ENCODE measurements at places on chromosomes 2 and 18.

DNA sequence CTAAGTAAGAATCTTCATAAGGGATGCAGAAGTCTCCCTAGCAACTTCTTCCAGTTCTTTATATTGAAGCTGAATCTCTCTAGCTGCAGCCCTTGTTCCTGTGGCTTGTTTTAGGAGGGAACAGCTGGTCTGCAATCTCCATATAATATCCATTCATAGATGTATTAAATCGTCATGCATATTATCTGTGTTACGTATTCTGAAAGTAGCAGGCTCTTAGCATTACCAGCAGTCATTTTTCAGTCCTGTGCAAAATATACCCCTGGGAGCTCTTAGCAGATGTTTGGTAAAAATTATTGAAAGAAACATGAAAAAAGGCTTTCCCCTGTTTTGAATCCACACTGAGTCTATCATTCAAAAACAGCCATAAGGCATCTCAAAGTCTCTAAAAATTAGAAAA is 385.3 kb downstream of the IRS1 start:
- DNase-seq = no peak

DNA sequence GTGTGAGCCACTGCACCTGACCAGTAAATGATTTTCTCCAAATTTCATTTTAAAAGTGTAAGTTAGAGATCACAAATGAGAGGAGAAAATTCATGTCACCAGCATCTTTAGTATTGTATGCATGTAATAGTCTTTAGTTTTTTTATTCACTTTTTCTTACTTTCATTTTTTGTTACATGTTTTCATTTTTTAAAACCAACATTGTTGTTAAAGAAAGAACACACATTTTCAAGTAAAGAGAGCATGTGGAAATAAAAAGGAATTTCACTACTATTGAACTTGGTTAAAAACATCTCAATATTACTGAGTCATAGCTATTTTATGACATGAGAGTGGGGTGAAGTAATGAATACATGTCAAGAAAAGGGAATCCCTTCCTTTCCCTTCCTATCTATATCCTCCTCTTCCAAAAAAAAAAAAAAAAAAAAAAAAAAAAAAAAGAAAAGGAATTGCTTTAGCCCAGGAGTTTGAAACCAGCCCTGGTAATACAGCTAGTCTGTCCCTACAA is 29.1 kb upstream of the PMAIP1 start:
- no peak for DNase-seq

DNA sequence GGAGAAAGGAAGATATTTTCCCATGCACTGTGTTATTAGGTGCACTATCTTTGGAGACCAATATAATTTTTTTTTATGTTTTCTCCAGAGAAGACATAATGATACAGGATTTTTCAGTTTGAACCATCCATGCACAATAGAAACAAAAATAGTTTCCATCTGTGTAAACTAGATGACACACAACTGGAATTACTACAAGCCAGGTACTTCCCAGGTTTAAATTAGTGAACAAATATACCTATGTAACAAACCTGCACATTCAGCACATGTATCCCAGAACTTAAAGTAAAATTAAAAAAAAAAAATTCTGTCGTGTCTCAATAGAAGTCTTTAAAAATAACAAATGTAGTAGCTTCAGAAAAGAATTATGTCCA is 1616.8 kb upstream of the ACVR2A start:
- DNase-seq = no peak

DNA sequence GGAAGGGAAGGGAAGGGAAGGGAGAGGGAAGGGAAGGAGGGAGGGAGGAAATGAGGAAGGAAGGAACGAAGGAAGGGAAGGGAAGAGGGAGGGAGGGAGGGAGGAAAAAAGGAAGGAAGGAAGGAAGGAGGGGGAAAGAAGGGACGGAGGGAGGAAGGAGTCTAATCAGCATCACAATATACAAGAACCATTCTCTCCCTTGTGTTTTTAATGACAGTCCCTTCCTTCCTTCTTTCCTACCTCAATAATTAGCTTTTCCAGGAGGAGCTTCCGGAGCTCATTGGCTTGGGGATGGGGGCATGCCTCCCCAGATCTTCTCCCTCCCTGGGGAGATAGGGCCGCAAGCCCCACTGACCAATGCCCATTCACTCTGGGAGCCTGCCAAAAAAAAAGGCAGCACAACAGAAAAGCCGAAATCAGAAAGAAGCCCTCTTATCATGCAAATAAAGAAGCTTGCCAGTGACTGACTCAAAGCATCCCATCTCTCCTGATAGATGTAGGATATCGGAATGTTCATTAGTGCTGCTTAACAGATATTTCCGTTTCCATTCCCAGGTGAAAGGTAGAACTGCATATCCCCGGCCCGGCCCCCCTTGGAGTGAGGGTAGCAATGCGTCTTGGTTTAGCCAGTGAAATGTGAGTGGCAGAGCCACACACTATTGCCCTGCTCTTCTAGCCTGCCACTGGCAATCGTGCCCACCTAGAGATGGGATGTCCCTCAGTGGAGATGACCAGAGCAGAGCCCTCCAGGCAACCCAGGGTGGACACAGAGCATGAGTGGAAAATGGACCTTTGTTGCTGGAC is 17.8 kb upstream of the SMAD7 start:
- DNase-seq = no peak

- no peak for DNase-seq
Observed at GRCh38 chr18:5914016-5914415, 18.7 kb upstream of the TMEM200C start.

- no peak for DNase-seq
Observed at GRCh38 chr18:12397793-12398192, 9.9 kb upstream of the PRELID3A start.

GRCh38 chr18:70672581-70672980 is 383.7 kb downstream of the SOCS6 start:
- peak; percentile 16 for DNase-seq

DNA sequence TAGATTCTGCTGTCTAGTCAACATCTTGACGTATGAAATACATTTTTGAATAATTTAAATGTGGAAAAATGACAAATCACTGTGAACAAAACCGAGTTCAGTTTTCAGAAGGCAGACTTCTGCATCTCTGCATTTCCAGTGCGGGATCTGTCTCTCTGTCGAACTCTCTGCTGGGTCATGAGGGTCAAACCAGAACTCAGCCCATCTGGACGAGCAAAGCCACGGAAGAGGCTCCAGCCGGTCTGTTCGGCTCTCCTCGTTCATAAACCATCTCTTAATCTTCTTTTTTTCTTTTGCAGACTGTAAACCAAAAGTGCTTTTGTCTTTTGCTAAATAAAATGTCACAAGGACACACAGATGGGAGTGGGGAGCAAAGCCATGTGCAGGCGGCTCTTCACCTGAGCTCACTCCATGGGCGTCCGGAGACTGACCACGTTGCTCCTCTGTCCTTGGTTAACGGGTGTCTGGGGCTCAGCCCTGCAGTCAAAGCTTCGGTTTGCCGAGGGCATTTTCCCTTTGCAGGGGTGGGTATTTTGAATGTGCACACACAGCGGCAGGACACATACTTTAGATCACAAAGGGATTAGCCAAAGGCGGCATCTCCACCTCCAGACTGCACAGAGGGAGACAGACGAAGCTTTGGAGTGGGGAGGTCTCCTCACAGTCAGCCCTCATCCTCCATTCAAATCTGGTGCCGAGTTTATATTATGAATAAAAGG is 737.9 kb upstream of the SALL3 start:
- DNase-seq = no peak

GRCh38 chr2:117902933-117903332 is 88.4 kb downstream of the DDX18 start:
- no peak for DNase-seq

DNA sequence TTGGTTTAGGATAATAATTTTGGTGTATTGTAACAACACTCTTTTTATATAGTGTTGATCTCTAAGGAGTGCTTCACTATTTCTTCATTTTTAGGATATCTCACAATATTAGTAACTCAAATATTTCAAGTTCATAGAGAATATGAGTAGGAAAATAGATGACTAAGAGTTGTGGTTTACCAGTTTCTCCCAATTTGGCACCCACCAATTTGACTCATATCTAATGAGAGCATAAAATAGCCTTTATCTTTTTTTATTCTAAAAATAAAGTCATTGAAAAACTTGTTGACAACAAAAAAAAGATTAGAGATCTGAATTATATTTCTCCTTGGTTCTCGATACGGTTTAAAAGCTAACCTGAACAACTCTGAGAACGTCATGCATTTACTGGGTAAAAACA is 204.0 kb downstream of the PARD3B start:
- DNase-seq = no peak

DNA sequence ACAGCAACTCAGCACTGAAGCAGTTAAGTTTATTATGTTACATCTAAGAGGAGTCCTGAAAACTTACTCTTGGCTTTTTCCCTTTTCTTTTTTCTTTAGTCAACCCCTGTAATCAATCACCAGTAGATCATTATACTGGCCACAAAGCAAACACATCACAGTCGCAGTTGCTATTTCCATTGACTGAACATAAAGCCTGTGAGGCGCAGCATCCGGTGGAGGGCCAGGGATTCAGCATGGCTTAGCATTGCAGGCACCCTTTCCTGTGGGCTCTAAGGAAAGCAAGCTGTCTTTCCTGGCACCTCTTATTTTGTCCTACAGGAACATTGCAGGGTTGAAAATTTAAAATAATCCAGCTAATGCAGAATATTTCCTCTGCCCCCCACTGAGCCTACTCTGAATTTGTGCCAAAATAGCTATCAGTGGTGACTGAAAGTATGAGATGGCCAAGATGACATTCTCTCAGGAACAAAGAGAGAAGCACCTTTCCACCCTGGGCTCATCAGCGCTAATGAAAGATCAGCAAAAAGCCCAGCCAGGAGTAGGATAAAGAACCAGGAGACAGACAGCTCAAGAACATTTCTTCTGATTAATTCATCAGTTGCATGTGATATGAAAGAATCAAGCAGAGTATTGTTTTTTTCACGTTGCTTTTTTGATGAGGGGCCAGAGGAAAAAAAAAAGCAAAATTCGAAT is 85.3 kb upstream of the SULT1C3 start:
- DNase-seq = no peak

DNA sequence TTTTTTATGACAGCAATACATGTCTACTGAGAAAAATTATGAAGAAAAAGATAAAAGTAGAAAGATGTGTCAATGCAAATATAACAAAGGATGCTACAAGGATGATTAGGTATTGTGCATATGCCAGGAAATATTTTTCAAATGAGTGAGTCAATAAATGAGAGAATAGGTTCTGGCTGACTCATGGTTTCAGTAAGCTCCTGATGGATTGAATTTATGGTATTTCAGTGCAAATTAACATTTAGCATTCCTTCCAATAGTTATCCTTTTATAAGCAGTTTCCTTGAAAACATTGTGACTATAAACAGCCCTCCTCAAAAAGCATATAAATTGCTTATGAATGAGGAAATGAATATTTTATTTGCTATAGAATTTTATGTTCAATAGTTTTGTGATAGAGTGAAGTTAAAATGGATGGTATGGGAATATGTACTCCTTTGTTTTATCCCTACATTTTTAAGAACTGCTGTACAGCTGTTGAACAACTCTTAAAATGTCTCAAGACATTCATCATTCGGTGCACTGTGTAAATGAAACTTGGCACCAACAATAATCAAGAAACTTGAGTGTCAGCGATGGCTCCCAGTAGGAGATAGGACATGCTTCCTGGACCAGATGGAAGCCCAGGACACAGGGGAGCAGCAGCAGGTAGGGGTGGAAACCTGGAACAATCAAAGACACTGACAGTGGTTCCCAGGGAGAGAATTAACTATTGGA is 144.7 kb downstream of the PMAIP1 start:
- no peak for DNase-seq

DNA sequence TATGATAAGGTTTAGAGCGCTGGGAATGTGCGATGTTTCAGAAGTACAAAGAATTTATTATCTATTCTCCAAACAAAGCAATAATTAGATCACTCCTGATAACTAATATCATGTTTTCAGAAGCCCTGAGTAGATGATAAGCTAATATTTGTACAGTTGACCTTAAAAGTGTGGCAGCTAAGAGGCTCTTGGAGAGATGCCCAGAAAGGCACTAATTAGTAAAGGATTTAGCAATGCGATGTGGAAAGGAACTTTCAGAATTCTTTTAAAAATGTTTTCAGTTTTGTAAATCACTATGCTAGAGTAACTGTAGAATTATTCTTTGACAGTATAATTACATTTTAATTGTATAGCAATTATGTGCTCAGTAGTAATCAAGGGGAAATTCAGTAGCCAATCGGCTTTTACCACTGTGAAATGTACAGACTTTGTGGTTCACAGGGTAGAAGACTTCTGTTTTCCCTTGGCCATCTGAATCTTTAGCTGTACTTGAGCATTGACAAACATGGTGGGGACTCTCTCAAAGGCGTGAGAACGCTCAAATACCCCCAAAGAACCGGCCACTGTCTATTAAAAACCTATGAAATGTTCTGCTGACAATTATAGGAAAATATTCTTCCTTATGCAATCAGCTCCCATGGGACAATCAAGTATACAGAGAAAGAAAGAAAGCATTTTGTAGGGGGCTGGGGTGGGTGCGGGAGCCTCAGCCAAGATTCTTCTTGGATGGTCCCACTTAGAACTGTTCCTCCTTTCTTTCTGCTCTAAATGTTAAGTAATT is 262.8 kb upstream of the AGAP1 start:
- no peak for DNase-seq

GRCh38 chr18:44514106-44514505 is 166.6 kb upstream of the SETBP1 start:
- DNase-seq = no peak

GRCh38 chr2:214069254-214069653 is 341.6 kb upstream of the VWC2L start:
- DNase-seq = no peak

GRCh38 chr2:60168247-60168646 is 385.2 kb downstream of the BCL11A start:
- no peak for DNase-seq
